CD4-positive, alpha-beta T cell treated with Interleukin-6 at 100 ng/mL for 8 hours (primary cell): ENCODE measurements at places on chromosomes 12 and 14.

DNA sequence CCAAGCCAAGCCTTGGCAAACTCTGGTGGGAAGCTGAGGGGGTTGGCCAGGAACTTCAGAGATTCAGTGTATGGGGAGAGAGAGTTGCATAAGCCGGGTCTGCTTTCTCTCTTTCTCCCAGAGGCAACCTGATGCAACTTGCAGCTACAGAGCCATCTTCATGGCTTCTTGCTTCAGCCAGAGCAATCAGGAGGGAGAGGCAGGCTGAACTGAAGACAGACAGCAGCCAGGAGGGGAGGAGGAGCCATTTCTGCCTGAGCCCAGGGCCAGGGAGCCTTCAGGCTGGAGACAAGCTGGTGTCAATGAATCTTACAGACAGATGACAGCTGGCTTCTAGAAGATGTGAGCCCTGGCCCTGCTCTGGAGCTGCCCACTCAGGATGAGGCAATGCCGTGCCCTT, 18.7 kb downstream of the NPC2 start:
- DNase-seq = no peak

DNA sequence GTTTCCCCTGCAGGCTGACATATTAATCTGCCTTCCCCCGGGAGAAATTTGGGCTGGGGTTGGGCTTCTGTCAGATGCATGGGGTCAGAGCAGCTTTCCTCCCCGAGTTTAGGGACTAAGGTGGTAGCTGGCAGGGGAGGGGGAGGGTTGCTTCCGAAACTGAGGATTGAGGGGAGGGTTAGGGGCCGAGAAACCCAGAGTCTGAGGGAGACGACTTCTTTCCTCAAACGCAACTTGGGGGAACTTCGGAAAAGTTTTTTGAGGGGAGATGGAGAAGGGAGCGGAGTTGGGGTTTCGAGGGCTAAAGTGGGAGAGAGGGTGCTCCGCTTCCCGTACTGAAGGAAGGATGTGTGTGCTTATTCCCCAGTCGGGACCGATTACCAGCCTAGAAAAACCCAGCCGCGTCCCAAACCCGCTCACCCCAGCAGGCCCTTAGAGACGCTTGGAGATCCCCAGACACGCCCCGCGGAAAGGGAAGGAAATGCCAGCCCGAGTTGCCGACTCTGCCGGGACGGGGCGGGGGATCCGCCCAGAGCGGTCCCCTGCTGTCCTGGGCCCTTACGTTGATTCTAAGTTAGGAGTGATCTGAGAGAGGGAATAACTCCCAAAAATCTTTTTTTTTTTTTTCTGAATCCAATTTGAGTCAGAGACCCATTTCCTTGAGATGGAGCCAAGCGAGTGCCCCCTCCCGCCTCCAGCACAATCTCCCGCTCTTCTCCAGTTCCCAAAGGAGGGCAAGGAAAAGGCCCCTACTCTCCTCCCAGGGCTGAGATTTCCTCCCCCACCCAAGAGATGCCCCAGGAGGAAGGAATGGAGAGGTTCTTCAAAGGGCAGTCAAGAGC, 61.9 kb downstream of the SMUG1 start:
- no peak for DNase-seq

- no peak for DNase-seq
Observed at GRCh38 chr14:96274543-96274942, 18.5 kb downstream of the BDKRB1 start.

GRCh38 chr12:14928931-14929330, 9.4 kb downstream of the ERP27 start:
- no peak for DNase-seq

DNA sequence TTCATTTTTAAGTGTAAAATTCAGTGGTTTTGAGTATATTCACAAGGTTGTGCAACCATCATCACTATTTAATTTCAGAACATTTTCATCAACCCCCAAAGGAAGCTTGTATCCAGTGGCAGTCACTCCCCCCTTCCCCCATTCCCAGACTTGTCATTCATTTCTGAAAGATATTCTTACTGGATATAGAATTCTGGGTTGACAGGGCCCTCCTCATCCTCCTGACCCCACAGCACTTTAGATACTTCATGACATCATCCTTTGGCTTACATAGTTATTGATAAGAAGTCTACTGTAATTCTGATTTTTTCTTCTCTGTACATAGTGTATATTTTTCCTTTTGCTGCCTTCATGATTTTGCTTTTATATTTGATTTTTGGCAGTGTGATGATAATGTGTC, 8.8 kb upstream of the ADGRD1 start:
- DNase-seq = no peak

- peak; percentile 9 for DNase-seq
Observed at GRCh38 chr12:13144266-13144828, 40.9 kb upstream of the GSG1 start.

DNA sequence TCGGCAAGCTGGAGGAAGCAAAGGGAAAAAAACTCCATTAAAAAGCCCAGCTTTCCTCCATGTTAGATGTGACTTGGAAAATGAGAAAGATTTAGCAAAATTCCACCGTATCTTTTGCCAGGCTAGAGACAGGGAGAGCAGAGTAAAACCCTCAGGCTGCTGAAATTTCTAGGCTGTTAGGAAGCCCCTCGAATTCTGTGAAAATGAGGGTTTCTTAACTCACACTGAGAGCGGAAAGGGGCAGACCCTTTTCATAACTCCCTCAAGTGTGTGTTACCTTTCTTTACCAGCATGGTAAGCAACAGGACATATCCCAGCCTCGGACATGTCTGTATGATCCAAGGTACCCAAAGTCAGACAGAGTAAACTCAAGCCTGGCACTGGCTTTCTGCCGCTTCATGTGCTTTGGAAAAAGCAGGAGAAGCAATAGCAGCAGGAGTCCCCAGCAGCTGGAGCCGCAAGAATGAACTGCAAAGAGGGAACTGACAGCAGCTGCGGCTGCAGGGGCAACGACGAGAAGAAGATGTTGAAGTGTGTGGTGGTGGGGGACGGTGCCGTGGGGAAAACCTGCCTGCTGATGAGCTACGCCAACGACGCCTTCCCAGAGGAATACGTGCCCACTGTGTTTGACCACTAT, at the start of gene RHOJ:
RHOJ (plus strand) TSS at position 37 of the 637 bp plus-strand sequence; CDS start at position 464, 427 bp downstream.
- DNase-seq = no peak

DNA sequence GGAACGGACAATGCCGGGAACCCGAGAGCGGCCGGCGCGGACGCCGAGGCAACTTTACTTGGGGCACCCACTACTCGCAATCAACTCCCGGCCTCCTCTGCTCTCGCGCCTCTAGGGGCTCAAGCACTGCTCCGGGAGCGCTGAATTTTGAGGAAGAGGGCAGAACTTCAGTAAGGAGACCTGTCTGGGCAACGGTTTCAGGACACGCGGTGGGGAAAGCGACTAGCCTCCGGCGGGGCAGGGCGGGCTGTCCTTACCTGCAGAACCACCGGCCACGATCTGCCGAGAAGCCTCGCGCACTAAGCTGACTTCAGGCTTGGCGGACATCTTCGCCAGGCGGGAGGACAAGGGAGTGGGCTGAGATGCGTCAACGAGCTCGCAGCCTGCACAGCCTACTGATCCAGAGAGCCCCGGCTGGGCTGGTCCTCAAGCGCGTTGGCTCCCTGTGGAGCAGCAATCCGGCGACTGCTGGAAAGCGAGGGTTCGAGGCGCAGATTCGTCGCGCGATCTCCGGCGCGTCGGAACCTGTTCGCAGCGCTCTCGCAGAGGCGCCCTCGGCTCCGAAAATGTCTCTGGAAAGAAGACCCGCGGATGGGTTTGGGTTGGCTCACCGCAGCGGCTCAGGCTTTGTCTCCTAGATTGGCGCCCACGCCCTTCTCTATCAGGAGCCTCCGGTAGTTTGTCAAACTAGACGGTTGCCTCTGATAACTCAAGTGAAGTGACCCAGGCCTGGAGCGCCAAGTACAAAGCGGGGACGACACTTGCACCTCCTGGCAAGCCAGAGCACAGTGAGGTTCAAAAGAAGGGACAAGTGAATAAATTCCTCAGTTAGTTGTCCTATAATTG, at the start of gene SLC25A21:
SLC25A21 (minus strand) TSS at position 583 of the 846 bp plus-strand sequence.
- DNase-seq = no peak

- no peak for DNase-seq
Observed at GRCh38 chr14:96484399-96484798, 17.8 kb upstream of the PAPOLA start.

DNA sequence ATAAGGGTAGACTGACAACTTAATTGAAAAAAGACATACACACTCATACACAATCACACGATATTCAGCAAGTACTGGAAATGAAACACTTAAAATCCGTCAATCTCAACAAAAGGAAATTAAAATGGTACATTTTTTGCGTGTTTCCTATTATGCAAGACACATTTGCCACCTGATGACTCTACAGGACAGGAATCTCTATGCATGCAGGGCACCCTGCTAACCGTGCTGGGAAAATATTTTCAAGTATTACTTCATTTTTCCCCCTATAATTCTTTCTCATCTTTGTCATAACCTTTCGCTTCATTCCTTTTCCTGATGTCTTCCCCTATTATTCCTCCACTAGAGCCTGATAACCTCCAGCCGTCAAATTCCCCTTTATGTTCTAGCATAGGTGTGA, 150.2 kb downstream of the TMEM132D start:
- no peak for DNase-seq
